ENCODE measurements at places on chromosomes 16 and 17.

DNA sequence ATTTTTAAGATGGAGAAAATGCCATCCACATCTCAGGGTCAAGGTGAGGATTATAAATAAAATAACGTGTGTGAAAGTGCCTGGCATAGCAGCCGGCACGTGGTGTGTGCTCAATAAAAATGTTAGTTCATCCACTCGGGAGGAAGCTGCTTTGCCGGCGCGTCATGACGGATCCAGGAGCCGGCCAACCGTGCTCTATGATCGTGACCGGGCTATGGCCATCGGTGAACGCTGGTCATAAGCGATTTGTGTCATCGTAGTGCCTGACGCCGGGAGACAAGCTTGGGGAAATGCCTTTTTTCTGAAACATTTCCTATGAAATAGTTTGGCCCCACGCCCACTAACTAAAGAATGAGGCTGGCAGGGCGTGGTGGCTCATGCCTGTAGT, 74.0 kb downstream of the CMC2 start:
- no peaks in the 10 kb centered on the region for H3K4me1 ChIP-seq
- no peak overlapping the region for H3K4me3 ChIP-seq
- no peak overlapping the region for H3K27ac ChIP-seq
- H3K27me3 ChIP-seq, result no peaks in the 10 kb centered on the region
- no peaks in the 10 kb centered on the region for H3K36me3 ChIP-seq

DNA sequence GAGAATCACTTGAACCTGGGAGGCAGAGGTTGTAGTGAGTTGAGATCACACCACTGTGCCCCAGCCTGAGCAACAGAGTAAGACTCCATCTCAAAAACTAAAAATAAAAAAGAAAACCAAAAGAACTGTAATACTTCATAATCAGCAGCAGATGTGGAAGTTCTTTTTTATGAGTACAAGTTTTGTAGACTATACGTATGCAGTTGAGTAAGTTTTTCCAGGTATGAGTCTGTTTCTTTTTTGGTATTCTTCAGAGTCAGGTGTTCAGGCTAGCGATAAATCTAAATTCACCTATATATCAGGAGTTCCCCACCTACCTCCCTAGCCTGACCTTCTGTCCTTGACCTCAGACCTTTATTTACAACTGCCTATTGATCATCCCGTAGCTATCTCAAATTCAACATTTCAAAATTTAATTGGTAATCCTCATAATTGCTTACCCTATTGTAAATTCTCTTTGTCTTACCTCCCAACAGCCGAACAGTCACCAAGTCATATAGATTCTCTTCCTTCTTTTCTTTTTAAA, 10.7 kb downstream of the DCTN5 start:
- no peaks in the 10 kb centered on the region for H3K4me1 ChIP-seq
- H3K27ac ChIP-seq, result no peak overlapping the region
- H3K27me3 ChIP-seq, result no peaks in the 10 kb centered on the region
- H3K4me3 ChIP-seq, result no peak overlapping the region
- peaks cover 19% of the 10 kb centered on the region for H3K36me3 ChIP-seq
- DNase-seq, result no peak

- H3K36me3 ChIP-seq, result peaks cover 95% of the 10 kb centered on the region
- H3K27me3 ChIP-seq, result no peaks in the 10 kb centered on the region
- no peak overlapping the region for H3K27ac ChIP-seq
- no peaks in the 10 kb centered on the region for H3K4me1 ChIP-seq
Measured at GRCh38 chr17:12998874-12999273, 19.0 kb downstream of the ELAC2 start.

GRCh38 chr16:55539049-55539448, 27.4 kb upstream of the CAPNS2 start:
- H3K4me3 ChIP-seq, result no peak overlapping the region
- H3K27me3 ChIP-seq, result no peaks in the 10 kb centered on the region
- H3K4me1 ChIP-seq, result no peaks in the 10 kb centered on the region
- H3K36me3 ChIP-seq, result no peaks in the 10 kb centered on the region
- H3K27ac ChIP-seq, result no peak overlapping the region

DNA sequence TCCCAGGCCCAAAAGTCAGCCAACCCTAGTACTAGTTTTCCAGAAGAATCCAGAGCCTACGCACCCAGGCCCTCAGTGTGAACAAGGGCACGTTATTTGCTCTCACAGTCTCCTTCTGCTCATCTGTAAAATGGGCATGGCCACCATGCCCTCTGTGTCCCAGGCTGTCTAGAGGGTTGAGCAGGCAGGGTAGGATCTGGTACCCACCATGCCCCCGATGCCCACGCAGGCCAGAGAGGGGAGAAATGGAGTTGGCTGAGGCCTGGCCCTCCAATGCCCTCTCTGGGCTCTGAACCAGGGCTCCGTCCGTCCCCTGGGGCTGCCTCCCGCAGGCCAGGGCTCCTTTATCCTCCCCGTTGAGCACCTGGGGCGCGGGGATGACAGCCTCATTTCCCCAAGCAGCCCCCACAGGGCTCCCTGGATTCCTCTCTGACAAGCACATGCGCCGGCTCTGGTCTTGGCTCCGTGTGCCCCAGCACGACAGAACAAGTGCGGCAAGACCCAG, 9.1 kb upstream of the BAHCC1 start:
- no peak overlapping the region for H3K27ac ChIP-seq
- DNase-seq, result no peak
- no peak overlapping the region for H3K4me3 ChIP-seq
- H3K36me3 ChIP-seq, result no peaks in the 10 kb centered on the region
- peaks cover 40% of the 10 kb centered on the region for H3K27me3 ChIP-seq
- H3K4me1 ChIP-seq, result peaks cover 5% of the 10 kb centered on the region

GRCh38 chr17:3964203-3965117, at the start of gene ATP2A3:
Gene ATP2A3, minus strand, starts transcription at chr17:3964437. Its CDS starts 146 bp downstream, at chr17:3964291.
- H3K27ac ChIP-seq, result peak within 1 kb of the TSS; percentile 72
- no peaks in the 10 kb centered on the region for H3K27me3 ChIP-seq
- DNase-seq, result peak; percentile 59
- peaks cover 41% of the 10 kb centered on the region for H3K4me1 ChIP-seq
- H3K36me3 ChIP-seq, result peaks cover 4% of the 10 kb centered on the region
- peak within 1 kb of the TSS; percentile 88 for H3K4me3 ChIP-seq

- H3K4me1 ChIP-seq, result peaks cover 5% of the 10 kb centered on the region
- H3K27me3 ChIP-seq, result no peaks in the 10 kb centered on the region
- no peak for DNase-seq
- H3K36me3 ChIP-seq, result peaks cover 36% of the 10 kb centered on the region
- peak overlapping the region; percentile 51 for H3K27ac ChIP-seq
- H3K4me3 ChIP-seq, result peak overlapping the region; percentile 40
Measured at GRCh38 chr17:3003296-3004149, 59.9 kb downstream of the OR1D5 start.

GRCh38 chr17:8628609-8629169, 1.8 kb downstream of the MYH10 start:
- no peak overlapping the region for H3K27ac ChIP-seq
- H3K36me3 ChIP-seq, result no peaks in the 10 kb centered on the region
- DNase-seq, result no peak
- H3K4me1 ChIP-seq, result peaks cover 18% of the 10 kb centered on the region
- H3K27me3 ChIP-seq, result peaks cover 6% of the 10 kb centered on the region

GRCh38 chr17:74490716-74491115, 24.3 kb downstream of the CD300A start:
- H3K4me3 ChIP-seq, result no peak overlapping the region
- no peaks in the 10 kb centered on the region for H3K36me3 ChIP-seq
- no peaks in the 10 kb centered on the region for H3K27me3 ChIP-seq
- no peaks in the 10 kb centered on the region for H3K4me1 ChIP-seq
- DNase-seq, result no peak

Data from effector memory CD4-positive, alpha-beta T cell (primary cell).